Stimulated activated CD8-positive, alpha-beta memory T cell treated with anti-CD3 and anti-CD28 coated beads, Interleukin-4, amount 100 ng/mL, for 48 hours (primary cell): ENCODE measurements at places on chromosomes 3 and 15.

GRCh38 chr3:73739791-73740453, 115.2 kb upstream of the PDZRN3 start:
- no peak for DNase-seq

DNA sequence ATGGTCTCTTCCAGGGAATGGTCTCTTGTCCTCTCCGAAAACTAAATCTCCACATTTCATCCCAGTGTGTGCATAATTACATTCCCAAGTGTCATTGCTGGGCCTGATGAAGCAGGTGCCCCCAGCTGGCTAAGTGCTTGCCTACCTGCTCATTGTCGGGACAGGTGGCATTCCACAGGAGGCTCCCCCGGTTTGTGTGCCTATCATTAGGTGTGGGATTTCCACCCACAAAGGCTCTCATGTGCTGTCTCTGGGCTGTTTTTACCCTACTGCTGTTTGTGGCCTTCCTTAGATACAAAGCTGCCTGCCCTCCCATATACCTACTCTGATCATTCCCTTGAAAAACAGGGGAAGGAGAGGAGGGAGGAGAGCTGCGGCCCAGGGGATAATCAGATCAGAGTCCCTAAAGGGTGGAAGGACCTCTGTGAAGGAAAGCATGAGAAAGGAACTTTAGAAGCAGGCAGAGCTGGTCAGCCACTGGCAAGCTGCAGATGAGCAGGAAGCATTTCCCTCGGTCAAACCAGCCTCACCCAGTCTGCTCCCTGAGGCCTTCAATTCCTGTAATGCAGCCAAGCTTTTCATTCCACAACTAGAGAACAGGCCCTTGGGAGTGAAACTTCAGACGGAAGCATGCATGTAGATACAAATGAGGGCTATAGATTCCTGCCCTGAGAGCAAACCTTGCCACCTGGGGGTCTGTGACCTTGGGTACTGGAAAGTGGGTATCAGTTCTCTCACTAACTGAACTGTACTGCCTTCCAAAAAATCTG, 60.7 kb upstream of the HEG1 start:
- no peak for DNase-seq

DNA sequence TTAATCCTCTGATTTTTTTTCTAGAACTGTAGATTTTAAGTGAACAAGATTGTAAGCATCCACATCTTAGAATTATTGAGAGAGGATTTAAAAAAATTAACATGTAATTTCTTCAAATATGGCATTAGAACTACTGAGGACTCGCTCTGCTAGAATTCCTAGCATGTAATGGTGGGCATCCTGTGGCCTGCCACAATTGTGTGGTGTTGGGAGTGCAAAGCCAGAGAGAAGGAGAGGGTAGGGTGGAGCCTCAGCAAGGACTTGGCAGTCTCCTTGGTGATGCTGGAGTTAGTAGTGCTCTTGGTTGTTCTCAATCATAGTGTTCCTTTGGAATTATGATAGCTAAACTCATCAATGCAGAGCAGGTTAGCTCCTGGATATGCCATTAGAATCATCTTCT, 443.9 kb upstream of the TBL1XR1 start:
- DNase-seq: no peak

- no peak for DNase-seq
Observed at GRCh38 chr3:13002398-13003124, 70.7 kb downstream of the IQSEC1 start.

GRCh38 chr3:13282986-13283876, 136.9 kb downstream of the NUP210 start:
- peak; percentile 42 for DNase-seq
